ENCODE measurements at places on chromosomes 3 and 15.

DNA sequence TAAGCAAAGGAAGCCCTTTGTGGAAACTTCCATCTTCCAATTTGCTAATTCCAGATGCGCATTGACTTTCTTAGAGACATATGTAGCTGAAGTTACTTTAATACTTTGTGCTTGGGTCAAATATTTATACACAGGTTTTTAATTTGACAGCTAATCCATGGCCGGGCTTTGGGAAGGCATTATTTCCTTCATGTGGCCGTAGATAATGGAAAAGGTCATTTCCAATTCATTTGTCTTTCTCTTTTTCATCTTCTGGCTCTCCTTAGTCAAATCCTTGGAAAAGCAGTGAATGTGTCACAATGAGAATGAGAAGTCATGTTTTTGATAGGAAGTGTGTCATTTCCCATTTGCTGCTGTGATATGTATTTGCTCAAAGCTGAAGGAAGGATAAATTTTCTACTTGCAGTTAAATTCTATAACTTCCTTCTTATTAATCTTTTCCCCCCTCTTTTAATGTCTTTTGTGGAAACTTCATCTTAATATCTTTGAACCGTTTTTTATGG is 323.3 kb downstream of the CLSTN2 start:
- no peak for DNase-seq

DNA sequence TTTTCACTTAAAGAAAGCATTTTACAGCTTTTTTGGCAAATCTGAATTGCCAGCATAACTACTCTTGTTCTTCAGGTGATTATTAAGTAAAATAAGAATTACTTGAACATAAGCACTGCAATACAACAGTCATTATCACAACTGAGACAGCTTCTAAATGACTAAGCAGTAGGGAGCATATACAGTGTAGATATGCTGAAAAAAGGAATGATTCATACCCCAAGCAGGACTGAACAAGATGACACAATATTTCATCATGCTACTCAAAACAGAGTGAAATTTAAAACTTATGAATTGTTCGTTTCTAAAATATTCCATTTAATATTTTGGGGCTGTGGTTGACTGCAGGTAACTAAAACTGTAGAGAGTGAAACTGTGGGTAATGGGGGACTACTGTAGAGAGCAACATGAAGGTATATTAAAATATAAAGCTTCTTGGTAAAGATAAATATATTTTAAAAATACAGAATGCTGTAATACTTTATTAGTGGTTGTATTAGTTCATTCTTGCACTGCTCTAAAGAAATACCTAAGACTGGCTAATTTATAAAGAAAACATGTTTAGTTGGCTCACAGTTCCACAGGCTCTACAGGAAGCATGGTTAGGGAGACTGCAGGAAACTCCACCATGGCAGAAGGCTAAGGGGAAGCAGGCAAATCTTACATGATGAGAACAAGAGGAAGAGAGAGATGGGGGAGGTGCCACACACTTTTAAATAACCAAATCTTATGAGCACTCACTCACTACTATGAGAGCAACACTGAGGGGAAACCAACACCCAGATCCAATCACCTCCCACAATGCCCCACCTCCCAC is 84.8 kb downstream of the DCLK3 start:
- DNase-seq = peak; percentile 92

- peak; percentile 95 for DNase-seq
Measured at GRCh38 chr3:123791417-123791816, 92.7 kb downstream of the MYLK start.

DNA sequence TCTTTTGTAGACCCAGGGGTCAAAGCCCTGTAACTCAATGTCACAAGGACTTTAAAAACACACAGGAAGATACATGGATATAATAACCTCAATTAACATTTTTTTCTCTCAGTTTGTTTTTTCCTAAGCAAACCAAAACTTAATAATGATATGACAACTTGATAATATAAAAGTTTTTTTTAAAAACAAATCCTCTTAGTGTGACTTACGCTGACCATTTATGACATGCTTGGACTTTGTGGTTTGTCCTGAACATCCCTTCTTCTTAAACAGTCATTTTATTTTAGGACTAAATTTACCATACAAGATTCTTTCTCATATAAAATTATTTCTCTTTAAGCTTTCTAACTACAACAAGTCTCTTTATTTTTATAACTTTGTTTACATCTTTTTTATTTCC is 25.4 kb upstream of the FAM3D start:
- DNase-seq = peak; percentile 19

GRCh38 chr15:81608309-81608829 is 234.4 kb upstream of the TMC3 start:
- no peak for DNase-seq

- no peak for DNase-seq
Measured at GRCh38 chr3:30777426-30778113, 116.9 kb downstream of the GADL1 start.

DNA sequence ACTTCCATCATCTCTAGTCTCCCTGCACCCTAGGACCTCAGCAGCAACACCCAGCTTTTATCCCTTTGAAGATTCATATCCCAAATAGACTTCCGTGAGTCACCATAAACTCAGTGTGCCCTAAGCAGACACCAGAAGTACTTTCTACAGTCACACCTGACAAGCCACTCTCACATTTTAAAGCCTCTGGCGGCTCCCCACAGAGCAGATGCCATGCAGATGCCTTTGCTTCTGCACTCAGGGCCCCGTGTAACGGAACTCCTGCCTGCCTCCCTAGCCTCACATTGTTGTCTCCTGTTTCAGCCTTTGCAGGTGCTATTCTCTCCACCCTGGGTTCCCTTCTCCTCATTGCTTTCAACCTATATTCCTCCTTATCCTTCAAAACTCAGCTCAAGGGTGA is 155.5 kb upstream of the SLC24A5 start:
- DNase-seq = no peak

DNA sequence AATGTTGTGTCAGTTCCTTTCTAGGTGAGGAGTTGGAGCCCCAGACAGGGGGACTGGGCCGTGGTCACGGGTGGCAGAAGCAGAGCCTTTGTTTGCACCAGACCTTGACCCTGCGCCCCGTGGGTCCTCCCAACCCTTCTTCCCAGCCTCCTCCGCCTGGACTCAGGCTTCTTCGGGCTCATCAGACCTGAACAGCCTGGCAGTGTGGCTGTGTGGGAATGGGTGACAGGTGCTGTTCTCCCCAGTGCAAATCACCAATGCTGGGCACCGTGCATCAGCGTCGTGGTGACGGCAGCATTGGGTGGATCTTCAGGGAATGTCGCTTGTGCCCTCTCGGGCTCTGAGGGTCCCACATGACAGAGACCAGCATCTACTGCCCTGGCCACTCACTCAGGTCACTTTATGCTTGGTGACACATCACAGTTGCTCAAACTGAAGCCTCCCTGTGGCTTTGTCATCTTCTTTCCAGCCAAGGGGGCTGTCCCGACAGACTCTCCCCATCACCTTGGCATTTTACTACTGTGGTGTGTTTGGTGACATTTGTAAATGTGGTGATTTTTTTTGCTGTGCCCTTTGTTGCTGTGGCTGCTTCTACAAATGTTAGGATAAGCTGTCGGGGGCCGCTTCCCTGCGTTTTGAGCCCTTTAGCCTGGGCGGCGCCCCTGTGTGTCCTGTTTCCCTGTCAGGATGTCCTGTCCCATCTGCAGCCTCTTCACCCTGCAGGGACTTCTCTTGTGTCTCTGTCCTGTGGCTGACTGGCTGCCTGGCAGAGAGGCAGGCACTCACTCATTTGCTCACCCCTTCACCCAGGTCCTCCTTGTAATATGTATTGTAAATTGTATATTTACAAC is 14.5 kb downstream of the APBA2 start:
- no peak for DNase-seq

DNA sequence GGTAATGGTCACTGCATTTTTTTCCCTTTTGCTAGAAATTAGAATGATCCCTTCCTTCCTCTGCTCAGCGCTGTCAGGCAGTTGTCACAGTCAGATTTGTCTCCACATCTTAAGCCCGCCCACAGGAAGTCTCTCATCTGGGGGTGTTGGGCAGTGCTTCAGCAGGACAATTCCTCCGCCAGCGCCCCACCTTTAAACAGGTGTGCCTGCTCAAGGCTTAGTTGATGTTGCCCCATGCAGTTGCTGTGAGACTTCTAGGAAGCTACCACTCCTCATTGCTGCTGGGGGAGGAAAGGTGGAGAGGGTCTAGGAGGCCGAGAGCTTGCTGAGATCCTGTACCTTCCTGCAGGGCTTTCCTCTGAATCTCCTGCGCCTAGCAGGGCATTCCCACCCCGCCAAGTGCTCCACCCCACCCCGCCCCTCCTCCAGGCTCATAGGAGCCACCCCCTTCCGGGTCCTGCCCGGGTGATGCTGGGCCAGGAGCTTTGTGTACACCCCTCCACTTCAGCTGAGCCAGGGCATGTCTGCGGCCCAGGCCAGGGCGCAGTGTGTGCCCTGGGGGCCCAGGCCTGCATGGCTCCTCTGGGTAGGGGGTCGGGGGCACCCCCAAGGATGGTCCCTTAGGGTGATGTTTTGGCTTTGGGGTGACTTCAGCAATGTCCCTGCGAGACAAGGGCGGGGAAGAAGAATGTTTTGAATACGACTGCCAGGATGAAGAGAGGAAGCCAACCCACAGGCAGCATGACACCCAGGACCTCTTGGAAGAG is 68.7 kb downstream of the TRAK1 start:
- DNase-seq = no peak

DNA sequence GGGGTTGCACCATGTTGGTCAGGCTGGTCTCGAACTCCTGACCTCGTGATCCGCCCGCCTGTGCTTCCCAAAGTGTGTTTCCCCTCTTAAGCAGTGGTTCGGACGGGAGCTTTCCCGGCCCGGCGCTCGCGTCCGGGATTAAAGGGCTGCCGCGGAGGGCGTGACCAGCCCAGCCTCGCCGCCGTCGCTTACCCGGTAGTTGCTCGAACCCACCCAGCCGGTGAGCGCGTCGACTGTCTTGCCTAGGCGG is 513 bp downstream of the CLASP2 start:
- no peak for DNase-seq

DNA sequence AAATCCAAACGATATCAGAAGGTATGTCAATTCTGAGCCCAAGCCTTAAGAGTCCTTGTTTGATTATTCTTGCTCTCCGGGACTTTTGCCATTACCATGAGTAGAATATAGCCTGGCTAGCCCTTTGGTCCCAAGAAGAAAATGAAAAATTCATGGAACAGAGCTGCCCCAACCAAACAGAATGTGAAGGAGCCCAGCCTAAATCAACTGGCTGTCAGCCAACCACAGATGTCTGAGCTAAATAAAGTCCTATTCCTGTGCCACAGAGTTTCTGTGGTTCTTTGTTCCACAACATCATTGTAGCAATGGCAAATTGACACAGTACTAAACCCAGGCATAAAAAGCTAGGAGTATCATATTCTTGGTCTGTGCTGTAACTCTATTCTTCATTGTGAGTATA is 185.2 kb downstream of the CPNE4 start:
- no peak for DNase-seq
